ENCODE measurements at places on chromosomes 7 and 10. TPM values are rescaled to one million over a fixed set of nuclear protein-coding genes. Genes with fewer than 3 reads are reported as not detected.

DNA sequence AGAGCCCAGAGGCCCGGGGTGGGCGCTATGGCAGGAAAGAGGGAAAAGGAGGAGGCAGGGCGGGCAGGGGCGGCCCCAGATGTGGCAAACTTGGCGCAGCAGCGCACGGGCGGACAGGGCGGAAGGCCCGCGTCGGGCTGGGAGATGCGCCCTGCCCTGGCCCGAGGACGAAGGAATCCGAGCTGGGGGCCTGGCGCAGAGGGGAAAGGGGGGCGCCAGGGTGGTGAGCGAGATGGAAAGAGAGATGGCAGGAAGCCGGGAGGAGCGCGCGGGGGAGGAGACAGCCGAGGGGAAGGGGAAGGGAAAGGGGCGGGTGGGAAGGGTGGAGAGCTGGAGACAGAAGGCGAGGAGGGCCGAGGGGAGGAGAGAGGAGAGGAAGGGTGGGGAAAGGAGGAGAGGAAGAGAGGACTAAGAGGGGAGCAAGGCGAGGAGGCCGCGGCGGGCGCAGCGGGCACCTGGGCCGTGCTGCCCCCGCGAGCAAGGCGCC, at the start of gene MARVELD1:
MARVELD1 (plus strand) TSS at position 392 of the 487 bp plus-strand sequence. CDS start 147 bp downstream, outside the sequence.
- DNase-seq = peak; percentile 76

DNA sequence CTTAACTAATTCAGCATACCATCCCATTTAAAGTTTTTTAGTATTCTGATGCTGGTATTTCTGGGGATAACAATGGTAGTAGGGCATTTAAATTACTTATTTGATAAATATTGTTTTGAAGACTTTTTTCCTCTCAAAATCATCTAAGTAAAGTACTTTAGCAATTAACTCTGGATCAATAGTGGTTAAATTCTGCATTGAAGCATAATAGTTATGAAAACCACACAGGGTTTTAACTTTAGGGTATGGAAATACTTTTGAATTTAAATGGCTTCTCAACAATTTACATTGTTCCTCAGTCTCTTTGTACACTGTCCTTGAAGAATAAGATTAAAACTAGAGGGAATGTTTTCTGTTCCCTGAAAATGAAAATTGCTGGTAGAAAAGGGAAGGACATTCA, 202.6 kb upstream of the STEAP4 start:
- no peak for DNase-seq

DNA sequence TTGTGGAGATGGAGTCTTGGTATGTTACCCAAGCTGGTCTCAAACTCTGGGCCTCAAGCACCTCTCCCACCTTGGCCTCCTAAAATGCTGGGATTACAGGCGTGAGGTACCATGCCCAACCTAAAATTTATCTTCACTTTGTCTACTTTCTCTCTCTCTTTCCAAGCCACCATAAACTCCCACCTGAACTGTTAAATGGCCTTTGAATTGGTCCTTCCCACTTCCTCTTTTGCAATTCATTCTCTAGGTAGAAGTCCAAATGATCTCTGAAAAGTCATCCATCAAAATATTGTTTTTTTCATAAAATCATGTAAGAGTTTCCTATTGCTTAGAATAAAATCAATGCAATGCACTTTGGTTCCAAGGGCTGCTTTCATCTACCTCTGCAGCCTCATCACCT, 90.1 kb upstream of the CELF2 start:
- DNase-seq = no peak

DNA sequence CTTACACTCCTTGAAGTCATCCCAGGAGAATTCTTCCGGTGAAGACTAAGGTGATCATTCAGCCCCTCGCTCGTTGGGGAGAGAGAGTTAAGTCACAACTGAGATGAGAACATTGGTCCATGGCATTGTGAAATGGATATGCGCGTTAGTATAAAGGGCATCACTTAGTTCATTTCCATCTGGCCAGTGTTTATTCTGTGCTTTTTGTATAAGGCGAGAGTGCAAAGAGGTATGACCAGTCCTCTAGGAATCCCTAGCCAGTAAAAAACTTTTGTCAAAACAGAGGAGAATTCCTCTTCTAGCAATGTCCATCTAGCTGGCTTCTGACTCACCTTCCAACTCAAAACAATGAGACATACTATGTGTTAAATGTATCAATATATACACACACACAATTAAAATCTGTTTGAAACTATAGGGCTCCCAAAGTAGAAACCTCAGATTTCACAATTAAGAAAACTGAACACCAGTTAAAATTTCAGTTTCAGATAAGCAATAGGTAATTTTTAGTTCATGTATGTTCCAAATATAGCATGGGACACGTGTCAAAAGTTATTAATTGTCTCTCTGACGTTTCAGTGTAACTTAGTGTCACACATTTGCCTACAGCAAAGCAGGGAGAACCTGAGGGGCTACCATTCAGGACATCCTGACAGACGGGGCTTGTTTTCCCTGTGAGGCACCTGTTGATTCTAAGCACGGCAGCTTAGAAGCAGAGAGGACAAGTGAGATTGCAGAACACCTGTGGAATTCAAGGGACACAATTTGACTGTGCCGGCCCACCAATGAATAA, 158.9 kb downstream of the KLF6 start:
- DNase-seq = no peak

DNA sequence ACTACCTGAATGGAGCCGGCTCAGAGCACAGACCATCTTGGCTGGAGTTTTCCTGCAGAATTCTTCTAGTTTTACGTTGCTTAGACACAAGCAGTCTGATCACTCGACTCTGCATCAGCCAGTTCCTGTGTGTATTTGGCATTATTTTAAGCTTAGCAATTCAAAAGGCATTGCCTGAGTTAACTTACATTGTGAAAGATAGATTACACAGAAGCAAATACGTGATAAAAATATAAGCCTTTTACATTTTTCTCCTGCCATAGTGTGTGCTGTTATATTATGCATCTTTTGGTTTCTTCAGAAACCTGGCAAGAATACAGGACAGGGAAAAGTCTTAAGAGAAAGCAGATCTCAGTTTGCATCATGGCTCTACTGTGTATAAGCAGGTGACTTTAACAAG, 98.1 kb downstream of the LRRC4 start:
- no peak for DNase-seq

The UBTD1 gene
- total RNA-seq = 7.3 TPM
